Bone marrow (tissue), 2 donors: ENCODE measurements at places on chromosomes 2 and 18.

GRCh38 chr2:184830531-184830930, 232.2 kb downstream of the ZNF804A start:
- no peak for DNase-seq

- DNase-seq = no peak
Observed at GRCh38 chr2:45910473-45911060, 259.1 kb downstream of the PRKCE start.

- no peak for DNase-seq
Observed at GRCh38 chr2:207448006-207448405, 81.8 kb upstream of the CREB1 start.

- DNase-seq = no peak
Observed at GRCh38 chr2:134429886-134430285, 176.0 kb downstream of the MGAT5 start.

DNA sequence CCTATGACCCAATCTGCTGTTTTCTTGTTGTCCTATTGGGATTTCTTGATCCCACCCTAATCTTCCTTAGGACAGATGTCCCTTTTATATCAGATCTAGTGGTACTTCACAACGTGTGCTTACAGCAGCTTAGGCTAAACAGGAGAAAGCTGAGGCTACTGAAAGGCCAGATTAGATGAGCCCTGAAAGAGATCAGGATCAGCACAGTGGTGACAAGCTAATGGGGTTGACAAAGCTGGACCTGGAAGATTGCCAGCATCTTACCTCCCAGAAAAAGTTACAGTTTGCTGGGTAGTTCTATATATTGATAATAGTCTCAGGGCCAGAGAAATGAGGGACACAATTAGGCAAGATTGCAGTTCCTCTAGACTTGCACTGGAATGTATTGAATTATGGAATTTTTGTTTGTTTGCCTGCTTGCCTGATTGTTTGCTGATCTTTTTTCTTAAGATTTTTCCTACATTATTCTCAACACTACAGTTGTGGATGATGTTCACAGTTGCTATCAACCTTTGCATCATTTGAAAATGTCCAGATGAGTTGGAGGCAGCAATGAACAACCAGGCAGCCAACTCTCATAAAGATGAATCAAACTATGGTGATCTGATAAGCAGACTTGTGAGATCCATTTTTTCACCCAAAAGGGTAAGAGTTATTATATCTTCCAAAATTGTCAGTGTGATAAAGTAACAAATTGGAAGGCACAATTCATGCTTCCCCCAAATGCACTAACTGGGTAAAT, 49.1 kb upstream of the PIK3C3 start:
- DNase-seq = no peak

DNA sequence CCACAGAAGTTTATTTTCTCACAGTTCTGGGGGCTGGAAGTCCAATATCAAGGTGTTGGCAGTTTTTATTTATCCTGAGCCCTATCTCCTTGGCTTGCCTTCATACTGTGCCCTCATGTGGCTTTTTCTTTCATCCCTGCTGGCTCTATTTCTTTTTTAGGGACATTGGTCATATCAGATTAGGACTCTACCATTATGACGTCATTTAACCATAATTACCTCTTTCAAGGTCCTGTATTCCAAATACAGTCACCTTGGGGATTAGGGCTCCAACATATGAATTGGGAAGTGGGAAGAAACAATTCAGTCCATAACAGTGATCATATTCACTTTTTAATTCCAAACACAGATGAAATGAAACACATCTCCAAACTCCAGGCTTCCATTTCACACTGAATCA, 286.0 kb downstream of the SUCLG1 start:
- no peak for DNase-seq

DNA sequence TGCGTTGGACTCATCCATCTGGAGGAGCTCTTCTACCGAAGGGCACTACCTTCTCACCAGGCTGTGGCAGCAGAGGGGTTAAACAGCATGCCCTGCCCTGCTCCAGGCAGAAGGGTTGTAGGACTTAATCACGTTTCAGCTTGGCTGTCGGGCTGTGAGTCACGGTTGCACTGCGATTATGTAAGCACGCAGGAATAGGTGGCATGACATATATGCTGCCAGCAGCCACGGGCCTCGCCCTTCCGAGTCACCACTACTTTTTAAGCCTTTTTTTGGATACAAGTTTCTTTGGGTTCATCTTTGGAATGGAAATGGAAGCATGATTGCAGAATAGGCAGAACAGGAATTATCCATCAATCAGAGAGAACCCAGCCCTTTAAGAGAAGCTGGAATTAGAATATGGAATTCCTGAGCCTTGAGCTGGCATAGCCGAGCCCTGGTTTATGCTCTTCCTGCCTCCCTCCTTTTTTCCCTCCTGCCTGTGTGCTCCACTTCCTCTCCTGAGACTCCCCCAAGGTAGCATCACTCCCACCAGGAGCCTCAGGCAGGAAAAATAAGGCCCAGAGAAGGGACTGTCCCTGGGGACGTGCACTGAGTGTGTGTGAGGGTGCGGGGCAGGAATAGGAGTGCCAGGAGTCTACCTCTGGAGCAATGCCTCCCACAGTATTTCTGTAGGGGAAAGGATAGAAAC, 86.8 kb downstream of the SEMA4F start:
- peak; percentile 36 for DNase-seq

- DNase-seq = no peak
Observed at GRCh38 chr2:233301248-233301647, 6.4 kb upstream of the SAG start.

DNA sequence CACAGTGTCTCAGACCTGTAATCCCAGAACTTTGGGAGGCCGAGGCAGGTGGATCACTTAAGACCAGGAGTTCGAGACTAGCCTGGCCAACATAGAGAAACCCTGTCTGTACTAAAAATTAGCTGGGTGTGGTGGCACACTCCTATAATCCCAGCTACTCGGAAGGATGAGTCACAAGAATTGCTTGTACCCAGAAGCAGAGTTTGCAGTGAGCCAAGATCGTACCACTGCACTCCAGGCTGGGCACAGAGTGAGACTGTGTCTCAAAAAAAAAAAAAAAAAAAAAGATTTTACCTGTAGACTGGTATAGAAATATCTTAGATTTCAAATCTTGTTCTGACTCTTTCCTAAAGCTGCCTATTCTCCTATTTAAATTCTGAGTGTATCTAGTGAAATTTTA, 7.2 kb upstream of the KLHL29 start:
- DNase-seq = no peak

DNA sequence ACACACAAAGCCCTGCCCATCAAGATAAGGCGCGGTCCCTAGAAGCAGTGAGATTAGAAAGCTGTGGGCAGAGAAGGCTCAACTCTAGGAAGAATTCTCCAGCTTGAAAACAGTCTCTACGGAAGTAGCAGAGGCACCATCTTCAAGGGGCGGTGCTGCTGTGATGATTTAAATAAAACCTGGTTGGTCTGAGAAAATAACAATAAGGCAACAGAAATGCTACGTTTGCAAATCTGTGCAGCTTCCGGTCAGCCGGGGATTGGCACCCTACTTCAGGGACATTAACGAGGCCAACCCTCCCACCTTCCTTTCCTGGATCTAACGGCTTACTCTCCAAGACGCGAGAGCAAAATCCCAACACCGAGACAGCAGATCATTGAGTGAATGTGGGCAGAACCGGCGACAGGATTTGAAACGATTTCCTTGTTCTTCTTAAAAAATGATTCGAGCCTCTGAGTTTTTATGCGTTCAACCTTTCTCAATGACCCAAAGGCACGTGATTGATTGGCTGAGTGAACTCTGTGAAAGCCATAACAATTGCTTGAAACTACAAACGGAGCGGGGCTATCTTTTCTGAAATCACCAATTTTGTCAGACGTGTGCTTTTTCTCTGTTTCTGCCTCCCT, 93.7 kb upstream of the ZNF516 start:
- DNase-seq = no peak

GRCh38 chr2:1497122-1497611, 83.9 kb downstream of the TPO start:
- DNase-seq = no peak

- no peak for DNase-seq
Observed at GRCh38 chr2:145207884-145208283, 688.0 kb upstream of the ZEB2 start.

- no peak for DNase-seq
Observed at GRCh38 chr2:128457006-128457604, 138.4 kb upstream of the HS6ST1 start.

- peak; percentile 92 for DNase-seq
Observed at GRCh38 chr2:65377556-65378192, 54.7 kb downstream of the SPRED2 start.

DNA sequence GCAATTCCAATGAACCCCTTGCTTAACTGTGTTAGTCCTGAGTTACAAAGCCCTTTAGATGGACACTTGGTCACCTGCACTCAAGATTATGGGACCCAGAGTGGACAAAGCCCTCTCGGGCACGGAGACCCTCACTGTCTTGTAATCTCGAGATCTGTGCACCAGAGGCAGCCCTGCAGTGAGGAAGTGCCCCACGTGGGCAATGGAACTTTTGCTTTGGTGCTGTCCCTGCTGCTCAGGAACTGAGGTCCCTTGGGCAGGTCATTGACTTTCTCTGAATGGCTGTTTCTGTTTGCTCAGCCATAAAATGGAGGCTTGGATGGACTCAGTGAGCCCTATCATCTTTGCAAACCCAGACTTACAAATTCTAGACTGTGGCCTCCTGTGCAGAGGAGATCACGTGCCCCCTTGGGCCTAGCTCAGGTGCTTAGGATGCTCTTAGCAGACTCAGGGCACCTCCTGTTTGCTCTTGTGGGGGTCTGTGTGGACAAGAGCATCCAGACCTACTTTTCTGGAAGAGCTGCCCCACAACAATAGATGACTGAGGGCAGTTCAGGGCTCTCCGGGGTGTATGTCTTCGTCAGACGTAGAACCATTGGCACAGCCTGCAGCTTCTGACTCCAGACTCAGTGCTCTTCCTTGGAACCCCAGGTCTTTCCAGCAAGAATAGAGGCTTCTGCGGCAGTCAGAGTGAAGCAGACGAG, 94.5 kb upstream of the HS6ST1 start:
- no peak for DNase-seq

- no peak for DNase-seq
Observed at GRCh38 chr2:42041377-42042127, 6.3 kb upstream of the PKDCC start.

- DNase-seq = no peak
Observed at GRCh38 chr2:201235860-201236811, 24.2 kb upstream of the CASP8 start.

- DNase-seq = no peak
Observed at GRCh38 chr2:133871545-133872209, 303.4 kb upstream of the NCKAP5 start.

- DNase-seq = no peak
Observed at GRCh38 chr2:153487448-153487847, 8.9 kb upstream of the RPRM start.

- DNase-seq = no peak
Observed at GRCh38 chr18:6814882-6815425, 85.4 kb downstream of the ARHGAP28 start.

- no peak for DNase-seq
Observed at GRCh38 chr2:9473308-9473984, 905 bp upstream of the IAH1 start.

DNA sequence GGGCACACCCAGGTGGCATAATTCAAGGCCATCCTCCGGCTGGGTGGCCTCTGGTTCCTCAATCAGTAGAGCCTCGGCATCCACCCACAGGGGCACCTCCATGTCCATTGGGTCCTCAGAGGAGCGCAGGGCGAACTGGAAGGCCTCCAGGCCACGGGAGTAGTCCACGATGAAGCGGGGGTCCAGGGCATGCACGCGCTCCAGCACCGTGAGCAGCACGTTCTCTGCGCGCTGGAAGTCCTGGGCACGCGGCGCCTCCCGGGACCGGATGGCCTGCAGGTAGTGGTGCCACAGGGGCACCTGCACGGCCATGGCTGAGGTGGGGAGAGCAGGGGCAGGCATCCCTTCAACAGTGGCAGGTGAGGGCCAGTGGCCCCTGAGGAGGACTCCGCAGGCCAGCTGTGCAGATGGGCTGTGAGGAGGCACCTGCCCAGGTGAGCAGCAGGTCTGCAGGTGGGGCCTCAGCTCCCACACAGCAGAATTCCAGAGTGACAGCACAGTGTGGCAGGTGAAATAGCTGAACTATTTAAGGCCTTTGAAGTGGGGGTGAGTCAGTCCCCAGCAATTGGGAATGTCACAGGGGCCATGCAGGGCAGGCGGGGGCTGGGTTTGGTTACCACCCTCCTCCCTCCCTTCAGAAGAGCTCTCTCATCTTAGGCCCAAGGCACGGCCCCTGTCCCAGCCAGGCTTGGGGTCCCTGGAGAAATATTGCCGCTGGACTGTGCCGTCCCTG, at the start of gene MAB21L4:
TSS of gene MAB21L4 (minus strand) at position 501 of the 733 bp plus-strand sequence. CDS start at position 342, 159 bp downstream.
- DNase-seq = no peak

DNA sequence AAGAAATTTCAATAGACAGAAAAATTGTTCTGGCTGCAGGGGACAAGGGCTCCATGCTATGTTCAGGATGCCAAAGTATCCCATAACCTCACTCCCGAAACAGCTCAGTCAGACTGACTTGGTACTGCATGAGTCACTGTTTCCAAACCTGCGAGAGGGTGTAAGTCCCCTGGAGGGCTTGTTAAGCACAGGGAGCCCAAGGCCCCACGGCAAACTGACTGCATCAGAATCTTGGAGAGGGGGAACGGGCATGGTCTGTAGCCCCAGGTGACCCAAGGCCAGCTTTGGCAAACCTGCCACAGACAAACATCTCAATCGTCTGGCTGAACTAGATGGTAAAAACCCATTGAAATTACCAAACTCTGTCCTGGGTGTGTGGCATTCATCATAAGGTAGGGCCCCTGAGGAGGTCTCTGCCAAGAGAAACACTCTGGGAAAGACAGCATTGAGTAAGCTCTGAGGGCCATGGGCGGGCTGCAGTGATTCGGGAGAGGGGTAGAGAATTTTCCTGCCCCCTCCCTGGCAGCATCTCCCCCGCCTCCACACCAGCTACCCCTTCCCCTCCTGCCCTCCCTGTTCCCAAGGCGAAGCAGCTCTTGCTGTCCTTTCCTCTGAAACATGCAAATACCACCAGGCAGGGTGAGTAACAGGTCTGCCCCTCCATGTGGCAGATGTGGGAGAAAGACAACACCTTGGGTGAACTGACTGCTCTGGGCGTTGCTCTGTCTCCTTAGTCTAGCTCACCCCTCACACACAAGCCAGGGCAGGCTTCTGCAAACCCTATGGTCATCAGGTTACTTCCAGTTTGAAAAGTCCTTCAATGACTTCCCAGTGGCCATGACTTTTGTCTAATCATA, 274.7 kb upstream of the SIX2 start:
- DNase-seq = no peak

DNA sequence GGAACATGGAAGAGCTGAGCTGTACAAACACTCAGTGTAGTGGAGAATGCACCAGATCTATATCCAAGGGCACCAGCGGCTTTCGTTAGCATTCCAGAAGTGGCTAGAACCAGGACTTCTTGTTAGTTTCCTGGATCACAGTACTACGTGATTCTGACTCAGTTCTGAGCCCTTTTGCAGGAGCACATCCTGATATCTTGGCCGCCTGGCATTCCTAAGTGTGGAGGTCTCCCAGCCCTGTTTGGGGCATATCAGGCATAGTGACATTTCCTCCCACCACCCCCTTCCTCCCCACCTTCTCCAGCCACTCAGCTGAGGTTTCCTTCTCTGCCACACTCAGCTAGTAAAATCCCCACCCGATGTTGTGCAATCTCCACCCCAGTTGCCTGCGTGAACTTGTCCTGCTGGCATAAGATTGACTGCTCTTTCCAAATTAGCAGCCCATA, 63.4 kb downstream of the BMP10 start:
- peak; percentile 10 for DNase-seq
